ENCODE measurements at places on chromosomes 5 and 9.

- no peak for DNase-seq
Measured at GRCh38 chr9:127050591-127051001, 71.8 kb downstream of the ANGPTL2 start.

DNA sequence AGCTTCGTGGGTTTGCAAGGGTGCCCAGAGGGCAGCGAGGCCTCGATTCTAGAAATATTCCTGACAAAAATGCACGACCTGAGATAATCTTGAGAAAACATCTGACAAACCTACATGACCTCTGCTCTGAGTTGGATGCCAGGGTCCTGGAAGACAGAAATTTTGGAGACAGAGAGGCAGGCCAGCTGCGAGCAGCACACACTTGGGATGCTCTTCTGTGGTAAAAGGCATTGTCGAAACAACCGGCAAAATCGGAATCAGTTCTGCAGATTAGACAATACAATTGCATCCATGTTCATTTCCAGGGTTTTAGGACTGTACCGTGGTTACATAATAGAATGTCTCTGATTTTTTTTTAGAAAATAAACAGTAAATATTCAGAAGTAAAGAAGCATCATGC lies 74.2 kb downstream of the GADD45G start:
- no peak for DNase-seq

DNA sequence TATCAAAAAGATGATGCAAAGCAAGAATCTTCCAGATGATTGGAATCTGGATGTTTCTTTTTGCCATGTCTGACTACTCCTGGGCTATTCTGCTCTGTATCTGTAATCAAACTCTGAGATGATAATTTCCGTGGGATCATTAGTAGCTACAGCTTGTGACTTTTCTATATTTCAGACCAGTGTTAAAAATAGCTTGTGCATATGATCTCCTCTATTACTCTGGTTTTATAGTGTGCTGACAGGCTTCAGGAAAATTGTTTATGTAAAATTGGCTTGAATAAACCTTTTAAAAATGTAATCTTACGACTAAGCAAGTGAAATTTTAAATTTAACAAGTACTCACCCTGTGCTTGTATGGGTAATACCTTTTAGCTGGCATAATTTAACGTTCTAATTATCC lies 40.4 kb downstream of the NAA35 start:
- no peak for DNase-seq

DNA sequence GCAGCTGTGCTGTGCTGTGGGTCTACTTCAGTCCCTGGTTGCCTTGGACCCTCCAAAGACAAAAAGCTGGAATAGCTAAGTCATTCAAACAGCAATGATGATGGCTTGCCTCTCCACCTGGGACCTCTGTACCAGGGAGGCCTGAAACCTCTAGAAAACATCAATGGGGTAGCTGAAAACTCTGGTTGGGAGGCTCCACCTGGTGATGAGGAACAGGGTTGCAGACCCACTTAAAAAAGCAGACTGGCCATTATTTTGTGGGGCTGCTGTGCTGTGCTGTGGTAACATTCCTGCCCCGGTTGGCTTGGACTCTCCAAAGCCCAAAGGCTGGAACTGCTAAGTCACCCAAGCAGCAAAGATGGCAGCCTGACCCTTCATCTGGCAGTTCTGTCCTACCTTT lies 839.3 kb upstream of the ARRDC3 start:
- DNase-seq = no peak

DNA sequence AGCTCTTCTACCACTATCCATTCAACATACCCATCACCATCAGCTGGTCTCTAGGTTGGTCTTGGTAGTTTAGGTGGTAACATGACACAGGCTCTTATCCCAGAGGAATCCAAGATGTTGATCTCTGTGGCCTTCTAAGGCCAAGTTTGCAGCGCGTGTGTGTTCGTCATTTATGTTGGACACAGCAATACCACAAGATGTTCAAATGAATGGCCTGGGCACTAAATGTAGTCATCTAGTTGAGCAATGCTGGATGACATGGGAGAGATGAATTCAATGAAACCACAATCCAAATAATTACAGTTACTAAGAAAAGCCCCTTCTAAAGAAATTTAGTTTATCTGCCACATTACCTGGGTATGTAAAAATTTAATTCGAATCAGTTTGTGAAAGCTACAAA lies 292.4 kb downstream of the MRPS30 start:
- DNase-seq = no peak

GRCh38 chr5:140969880-140970279 lies 3.6 kb downstream of the PCDHAC2 start:
- no peak for DNase-seq

- DNase-seq = peak; percentile 20
Measured at GRCh38 chr5:89954916-89955315, 454.6 kb downstream of the CETN3 start.

- no peak for DNase-seq
Measured at GRCh38 chr5:59838989-59839388, 54.5 kb downstream of the PDE4D start.

GRCh38 chr9:125970340-125970739 lies 223.2 kb downstream of the PBX3 start:
- DNase-seq = no peak

DNA sequence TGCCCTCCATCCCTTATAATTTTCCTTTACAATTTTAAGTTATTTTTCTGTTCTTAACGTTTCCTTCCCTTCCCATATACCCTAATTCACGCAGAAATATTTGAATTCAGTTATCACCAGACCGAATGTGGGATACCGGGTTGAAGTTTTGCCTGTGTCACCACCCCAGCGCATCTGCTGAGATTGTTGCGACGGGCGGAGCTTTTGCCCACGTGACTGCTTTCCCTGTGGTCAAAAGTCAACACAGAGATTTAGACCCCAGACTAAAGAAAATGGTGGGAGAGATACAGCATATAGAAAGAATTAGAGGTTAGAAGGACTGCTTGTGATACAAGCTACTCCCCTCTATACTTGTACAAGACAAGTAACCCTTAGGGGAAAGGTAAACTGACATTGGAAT lies 326.4 kb upstream of the CTNND2 start:
- no peak for DNase-seq

DNA sequence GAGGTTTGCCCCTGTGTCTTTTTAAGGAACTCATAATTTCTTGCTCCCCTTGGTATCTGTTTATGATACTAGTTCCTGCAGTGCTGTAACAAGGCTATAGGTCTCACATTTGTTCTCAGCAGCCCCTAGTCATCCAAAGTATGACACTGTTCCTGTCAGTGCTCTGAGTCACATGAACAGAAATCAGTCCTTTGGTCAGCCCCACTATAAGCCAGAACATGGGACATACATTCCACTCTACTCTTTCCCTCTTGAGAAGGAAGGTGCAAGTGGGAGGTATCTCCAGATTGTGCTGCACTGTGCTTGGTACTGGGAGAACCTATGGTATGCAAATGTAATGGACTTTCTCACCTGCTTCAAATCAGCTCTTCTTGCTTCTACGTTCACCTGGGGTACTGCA lies 87.0 kb downstream of the IARS1 start:
- DNase-seq = no peak

GRCh38 chr5:68074633-68075032 lies 140.9 kb upstream of the PIK3R1 start:
- DNase-seq = no peak

GRCh38 chr5:142674531-142675469 lies 11.1 kb downstream of the FGF1 start:
- DNase-seq = no peak

DNA sequence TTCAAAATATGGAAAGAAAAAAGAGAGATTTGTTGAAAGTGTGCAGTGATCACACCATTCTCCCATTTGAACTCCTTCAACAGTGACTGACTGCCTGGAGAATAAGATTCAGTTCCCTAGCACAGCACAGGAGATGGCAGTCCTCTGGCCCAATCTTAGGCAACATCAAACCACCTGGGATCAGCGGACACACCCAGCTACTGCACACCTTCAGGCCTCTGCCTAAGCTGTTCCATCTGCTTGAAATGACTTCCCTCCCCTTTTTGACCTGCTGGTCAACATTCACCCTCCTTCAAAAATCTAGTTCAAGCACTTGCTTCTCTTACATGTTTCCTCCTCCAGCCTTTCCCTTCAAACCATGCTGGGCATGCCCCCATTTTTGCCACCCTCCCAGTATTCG lies 4.5 kb downstream of the MAPK9 start:
- DNase-seq = no peak

- no peak for DNase-seq
Measured at GRCh38 chr5:88049737-88050136, 218.9 kb downstream of the TMEM161B start.

DNA sequence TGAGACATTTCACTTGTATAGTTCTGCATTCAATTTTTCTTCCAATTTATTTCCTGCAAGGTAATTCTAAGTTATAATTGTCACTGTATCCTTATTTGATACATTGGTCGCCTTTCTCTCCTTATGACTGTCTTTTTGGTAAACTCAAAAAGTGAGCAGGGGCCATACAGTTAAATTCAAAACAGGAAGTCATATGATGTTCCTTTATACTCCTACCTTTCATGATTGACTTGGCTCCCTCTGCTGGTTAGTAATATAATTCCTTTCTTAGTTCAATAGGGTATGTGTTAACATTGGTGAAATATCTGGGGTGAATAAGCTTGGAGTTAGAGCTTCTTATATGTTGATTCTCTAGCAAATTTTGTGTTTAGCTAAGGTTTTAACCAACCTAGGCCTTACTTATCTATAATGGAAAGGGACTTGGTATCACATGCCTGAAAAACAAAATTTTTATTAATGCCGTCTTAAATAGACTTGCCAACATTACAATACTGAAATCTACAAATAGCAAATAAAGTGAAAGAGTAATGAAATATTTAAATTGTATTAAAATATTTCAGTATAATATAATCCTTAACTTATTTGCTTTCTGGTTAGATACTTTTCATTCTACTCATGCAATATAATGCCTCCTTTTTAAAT lies 6.0 kb upstream of the NIPBL start:
- DNase-seq = peak; percentile 78

DNA sequence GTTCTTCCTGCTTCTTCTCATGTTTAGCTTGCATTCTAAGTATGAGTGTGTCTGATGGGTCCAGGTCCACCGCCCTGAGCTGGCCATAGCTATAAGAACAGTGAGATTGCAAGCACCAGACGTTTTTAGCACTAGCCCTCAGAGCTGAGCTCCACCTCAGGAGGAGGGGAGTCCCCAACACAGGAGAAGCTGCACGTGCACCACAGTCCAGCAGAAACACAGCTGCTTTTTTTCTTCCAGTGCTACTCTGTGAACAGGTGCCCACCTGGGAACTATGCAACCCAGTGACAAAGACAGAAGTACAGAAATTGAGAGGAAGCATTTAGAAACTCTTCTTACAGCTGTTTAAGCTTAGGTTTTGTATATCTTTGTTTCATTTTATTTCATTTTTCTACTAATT lies 299.4 kb downstream of the MARCHF11 start:
- DNase-seq = no peak

DNA sequence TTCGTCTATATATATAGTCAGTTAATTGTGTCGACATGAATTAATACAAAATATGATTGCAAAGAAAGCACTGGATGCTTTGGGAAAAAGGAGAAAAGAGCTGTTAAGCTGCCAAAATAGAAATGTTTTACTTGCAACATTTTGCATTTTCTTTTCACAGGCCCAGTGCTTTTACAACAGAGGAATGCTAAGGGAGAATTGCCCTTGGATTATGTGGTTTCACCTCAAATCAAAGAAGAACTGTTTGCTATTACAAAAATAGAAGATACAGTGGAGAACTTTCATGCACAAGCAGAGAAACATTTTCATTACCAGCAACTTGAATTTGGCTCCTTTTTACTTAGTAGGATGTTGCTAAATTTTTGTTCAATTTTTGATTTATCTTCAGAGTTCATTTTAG lies 76.2 kb downstream of the SLF1 start:
- DNase-seq = no peak

GRCh38 chr5:26610577-26610976 lies 427.8 kb downstream of the CDH9 start:
- no peak for DNase-seq

- no peak for DNase-seq
Measured at GRCh38 chr9:120853198-120853597, 10.5 kb upstream of the PSMD5 start.

GRCh38 chr9:17229945-17230560 lies 95.2 kb downstream of the CNTLN start:
- DNase-seq = no peak

DNA sequence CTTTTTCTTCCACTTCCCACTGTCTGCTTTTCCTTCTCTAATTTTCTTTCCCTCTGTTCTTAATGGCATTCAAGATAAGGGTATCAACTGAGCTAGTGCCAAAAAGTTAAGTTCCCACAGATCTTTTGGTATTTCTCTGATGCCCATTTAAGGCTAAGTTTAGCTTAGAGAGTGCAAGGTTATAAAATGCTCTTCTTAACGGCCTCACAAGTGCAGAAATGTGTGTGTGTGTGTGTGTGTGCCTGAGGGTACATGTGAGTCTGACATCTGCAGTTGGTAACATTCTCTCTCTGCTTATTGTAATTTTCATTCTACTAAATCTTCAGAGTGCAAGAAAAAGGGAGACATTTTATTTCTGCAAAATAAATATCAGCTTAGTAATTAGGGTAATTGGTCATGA lies 24.2 kb downstream of the FBN2 start:
- no peak for DNase-seq

DNA sequence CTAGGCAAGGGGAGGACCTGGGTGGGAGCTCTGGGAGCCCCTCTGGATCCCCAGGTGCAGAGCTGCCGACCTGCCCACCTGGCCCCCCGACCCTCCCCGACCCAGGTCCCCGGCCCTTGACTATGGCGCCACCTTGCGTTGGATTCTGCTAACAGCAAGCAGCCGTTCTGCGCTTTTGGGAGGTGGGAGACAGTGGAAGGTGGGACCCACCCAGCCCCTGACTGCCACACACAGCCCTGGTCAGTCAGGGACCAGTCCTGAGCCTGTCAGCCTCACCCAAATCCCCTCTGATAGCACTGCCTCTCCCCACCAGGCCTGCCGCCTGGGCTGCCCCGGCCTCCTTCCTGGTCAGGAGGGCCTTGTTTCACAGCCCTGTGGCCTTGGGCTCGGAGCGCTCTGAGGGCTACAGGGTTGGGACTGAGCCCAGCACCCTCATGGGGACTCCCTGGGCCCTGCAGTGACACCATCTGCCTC lies 77.9 kb downstream of the HMCN2 start:
- DNase-seq = no peak

- DNase-seq = no peak
Measured at GRCh38 chr5:84086511-84086910, 298.2 kb downstream of the EDIL3 start.

DNA sequence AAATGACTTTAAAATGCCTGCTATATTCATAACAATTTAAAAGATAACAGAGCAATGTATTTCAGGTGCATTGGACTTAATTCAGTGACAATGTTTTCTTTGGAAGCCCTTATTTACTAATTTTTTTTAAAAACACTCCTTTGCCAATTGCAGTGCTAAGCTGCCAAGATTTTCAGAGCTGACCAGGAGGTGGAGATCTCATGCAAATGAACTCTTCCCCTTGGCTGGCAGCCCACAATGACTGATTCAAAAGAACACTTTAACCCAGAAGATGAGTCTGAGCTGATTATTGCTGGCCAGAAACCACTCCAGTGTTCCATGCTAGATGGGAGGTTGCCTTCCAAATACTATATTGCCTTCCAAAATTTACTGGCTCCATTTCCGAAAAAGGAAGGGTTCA lies 128.3 kb upstream of the CCNH start:
- DNase-seq = no peak

Measured in kidney (tissue), 22 donors.